ENCODE measurements at places on chromosomes 2 and 18. TPM values are rescaled to one million over a fixed set of nuclear protein-coding genes. Genes with fewer than 3 reads are reported as not detected.

DSC1 gene
- total RNA-seq = not detected

LYPD6B gene
- total RNA-seq = 2.0 TPM

UCN gene
- total RNA-seq = not detected

CDKL4 gene
- total RNA-seq = 0.70 TPM

CYP1B1 gene
- total RNA-seq = 15.3 TPM

HADHA gene
- 230 TPM for total RNA-seq

CIB4 gene
- total RNA-seq = not detected

SIX3 gene
- total RNA-seq = not detected

SLC5A7 gene
- not detected for total RNA-seq

L3MBTL4 gene
- total RNA-seq = 14.0 TPM

CTLA4 gene
- not detected for total RNA-seq

DNA sequence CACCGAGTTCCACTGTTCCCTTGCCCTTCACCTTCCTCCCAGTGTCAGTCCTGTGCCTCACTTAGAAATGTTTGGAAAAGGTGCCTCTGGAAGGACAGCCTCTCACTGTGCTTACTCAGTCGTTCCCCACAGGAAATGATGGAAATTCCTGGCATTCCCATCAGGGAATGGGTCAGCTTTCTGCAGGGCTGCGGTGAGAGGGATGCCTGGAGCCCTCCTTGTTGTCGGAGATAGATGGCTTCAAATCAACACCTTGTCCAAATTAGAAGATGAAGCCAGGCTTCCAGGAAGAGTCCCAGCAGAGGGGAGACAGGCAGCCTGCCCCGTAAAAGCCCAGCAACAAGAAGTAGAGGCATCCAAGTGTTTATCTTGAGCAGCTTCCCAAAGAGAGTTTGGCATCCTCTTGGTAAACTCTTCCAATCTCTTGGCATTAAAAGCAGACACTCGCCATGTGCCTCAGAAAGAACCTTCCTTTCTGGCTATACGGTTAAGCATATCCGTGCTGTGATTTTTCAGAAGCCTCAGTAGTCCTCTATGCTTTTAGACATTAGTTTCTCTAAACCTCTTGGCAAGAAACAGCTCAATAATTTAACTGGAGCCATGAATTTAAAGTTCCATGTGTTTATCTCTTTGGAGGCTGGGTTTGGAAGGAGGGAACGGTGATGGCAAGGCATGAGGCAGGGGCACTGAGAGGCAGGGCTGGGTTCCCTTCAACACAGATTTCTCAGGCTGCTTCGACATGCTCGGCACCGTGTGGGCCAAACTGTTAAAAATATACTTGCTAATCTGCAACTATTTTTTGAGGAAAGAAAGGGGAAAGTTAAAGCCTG is 25.1 kb downstream of the COLEC12 start:
- no peak for DNase-seq

GRCh38 chr2:238700117-238700457 is 147.8 kb upstream of the TWIST2 start:
- DNase-seq = no peak

GRCh38 chr18:44452346-44452745 is 228.3 kb upstream of the SETBP1 start:
- no peak for DNase-seq

GRCh38 chr2:134927195-134927594 is 8.6 kb downstream of the CCNT2 start:
- no peak for DNase-seq

GRCh38 chr2:16391986-16392385 is 273.6 kb downstream of the CYRIA start:
- no peak for DNase-seq

GRCh38 chr2:86617738-86618137 is 5.9 kb downstream of the RNF103 start:
- DNase-seq = no peak

GRCh38 chr2:202871300-202872141 is at the start of gene ICA1L:
Gene ICA1L (minus strand): TSS chr2:202871766. CDS start chr2:202829009, 42,757 bp downstream.
- peak; percentile 67 for DNase-seq

DNA sequence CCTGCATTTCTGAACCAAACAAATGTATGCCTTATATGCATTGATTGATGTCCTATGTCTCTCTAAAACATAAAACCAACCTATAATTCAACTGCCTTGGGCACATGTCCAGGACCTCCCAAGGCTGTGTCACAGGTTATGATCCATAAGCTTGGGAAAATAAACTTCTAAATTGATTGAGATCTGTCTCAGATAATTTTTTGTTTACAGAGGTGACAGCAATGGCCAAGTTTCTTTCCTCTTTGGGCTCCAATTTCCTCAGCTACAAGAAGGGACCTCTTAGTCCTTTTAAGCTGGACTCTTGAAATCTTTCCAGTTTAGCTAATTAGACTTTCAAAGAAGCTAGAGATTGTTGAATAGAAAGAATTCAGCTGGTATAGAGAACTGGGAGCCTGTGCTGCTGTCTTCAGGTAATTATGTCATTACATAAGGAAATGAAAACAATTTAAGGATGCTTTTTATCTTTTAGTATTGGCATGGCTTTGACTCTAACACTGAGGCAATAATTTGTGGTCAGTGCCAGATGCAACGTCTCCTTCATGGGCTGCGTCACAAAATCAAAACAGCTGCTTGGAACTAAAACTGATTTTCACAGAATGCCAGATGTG is 412.1 kb upstream of the TRIB2 start:
- no peak for DNase-seq

- DNase-seq = no peak
These were observed 828.4 kb upstream of the VRK2 start for GRCh38 chr2:57218206-57218605.

DNA sequence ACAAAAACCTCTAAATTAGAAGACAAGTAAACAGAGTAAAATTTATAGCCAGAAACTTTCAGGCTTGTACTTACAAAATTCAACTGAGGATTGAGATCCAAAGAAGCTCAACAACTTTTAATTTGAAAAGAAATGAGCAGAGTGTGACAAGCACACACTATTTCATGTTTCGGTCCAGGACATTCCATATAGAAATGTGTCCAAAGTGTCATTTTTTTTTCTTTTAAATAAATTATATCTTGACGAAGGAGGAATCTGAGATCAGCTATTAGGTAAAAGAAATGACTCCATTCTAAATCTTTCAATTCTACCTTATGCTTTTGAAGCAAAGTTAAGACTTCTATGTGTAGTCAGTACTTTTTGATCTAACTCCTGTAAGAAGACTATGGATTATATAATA is 4.6 kb downstream of the FN1 start:
- no peak for DNase-seq

GRCh38 chr2:210189452-210190138 is 18.4 kb upstream of the KANSL1L start:
- DNase-seq = no peak

DNA sequence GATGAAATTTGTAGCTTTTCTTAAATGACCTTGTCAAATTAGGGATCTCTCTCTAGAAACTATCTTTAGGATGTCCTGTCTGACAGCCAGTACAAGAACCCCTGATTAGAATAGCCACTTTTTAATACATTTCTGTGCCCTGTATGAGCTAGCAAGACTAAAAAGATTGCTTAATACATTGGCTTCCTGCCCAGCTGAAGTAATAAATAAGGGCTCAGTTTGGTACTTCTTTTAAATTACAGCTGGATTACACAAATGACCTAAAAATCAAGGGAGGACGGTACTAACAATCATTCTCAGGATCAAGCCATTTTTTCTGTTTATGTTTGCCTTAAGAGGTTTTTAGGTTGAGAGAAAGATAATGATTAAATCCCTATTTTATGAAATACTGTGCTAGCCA is 11.6 kb upstream of the OLA1 start:
- no peak for DNase-seq

- no peak for DNase-seq
These were observed 160.2 kb upstream of the CCDC68 start for GRCh38 chr18:55119434-55119833.

DNA sequence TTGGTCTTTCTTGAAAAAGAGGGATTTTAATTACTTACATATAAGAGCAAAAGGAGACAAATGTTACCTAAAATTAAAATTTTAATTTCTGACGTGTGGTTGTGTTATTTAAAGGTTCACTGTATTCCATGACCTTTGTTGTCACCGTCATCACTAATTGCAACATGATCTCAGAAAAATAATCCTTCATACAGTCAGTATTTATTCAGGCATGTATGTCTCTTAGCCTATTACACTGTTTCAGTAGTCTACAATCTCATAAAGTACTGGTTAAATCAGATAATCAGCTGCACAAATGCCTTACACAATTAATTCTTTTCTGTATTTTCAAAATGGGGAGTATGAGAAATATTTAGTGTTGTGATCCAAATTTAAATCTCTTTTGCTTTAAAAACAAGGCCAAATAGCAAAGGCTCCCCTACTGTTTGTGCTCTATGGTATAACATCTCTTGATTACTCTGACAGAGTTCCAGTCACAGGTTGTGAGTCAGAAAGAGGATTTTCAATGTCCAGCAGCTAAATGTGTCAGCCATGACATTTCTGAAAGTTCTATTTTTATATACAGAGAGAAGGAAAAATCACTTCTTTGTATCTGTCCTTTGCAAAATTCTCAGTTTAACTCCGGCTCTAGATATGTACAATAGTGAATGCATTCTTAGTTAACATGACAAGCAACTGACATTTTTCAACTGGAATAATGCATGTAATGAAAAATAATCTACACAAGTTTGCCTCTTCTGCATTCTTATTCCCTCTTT is 184.0 kb downstream of the FIGN start:
- no peak for DNase-seq

GRCh38 chr18:26821181-26821580 is 44.3 kb downstream of the AQP4 start:
- no peak for DNase-seq

DNA sequence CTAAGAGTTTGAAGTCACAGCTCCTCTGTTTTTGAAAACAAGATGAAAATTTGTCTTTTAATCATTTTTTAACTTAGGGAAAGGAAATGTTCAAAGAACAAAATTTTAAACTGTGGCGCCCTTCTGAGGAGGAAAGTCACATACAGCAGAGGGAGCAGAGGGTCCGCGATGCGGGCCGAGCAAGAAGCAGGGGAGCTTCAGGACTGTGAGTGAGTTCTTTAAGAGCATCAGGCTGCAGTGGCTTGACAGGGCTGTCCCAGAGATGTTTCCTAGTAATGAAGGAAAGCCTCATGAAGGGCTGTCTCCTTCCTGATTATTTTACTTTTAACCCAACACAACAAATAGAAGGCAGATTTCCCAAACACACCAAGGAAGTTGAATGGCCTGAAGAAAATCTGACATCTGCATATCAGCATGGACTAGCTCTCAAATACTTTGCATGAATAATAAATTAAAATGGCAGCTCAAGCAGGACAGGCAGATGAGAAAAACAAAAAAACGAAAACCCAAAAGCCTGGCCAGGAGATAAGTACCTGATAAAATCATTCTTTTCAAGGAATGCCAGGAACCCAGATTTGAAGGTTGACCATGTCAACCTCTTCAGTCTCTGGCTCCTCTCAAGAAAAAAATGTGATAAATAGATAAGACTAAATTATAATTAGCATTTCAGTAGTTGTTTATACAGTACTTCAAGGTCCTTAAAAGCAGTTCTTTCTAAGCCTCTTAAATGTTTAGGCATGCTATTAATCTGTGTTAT is 60.8 kb downstream of the SLC40A1 start:
- no peak for DNase-seq

DNA sequence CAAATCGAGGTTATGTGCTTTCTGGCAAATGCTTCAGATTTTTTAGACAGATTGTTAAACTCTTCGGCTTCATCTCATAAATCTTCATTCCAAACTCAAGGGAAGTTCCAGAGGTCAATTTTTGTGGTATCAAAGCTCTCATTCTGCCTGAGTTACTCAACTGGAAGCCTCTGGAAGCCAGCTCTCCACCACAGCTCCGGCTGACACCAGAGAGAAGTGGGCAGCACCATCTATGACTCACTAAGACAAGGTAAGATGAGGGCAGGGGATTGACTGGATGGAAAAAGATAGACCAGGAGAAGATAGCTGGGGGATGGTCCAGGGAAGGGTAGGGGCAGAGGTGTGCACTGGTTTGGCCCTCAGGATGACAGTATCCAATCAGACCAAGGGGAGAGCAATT is 137.3 kb upstream of the HNRNPA3 start:
- no peak for DNase-seq

- no peak for DNase-seq
These were observed 6.9 kb downstream of the CREG2 start for GRCh38 chr2:101380376-101380775.

GRCh38 chr2:67955748-67956603 is 106.8 kb downstream of the C1D start:
- DNase-seq = no peak

- DNase-seq = no peak
These were observed 3.7 kb downstream of the SMAD7 start for GRCh38 chr18:48947092-48947491.

GRCh38 chr2:209146682-209147320 is 277.0 kb upstream of the MAP2 start:
- no peak for DNase-seq

GRCh38 chr2:38600921-38601455 is 1.7 kb downstream of the HNRNPLL start:
- DNase-seq = no peak

- no peak for DNase-seq
These were observed 523.3 kb downstream of the CMPK2 start for GRCh38 chr2:6342273-6342920.

Measured in Peyer's patch (tissue), 4 donors.